Activated CD4-positive, alpha-beta T cell treated with anti-CD3 and anti-CD28 coated beads, Interleukin-2, amount 50 U/mL, for 16 hours (primary cell): ENCODE measurements at places on chromosomes 11 and 22.
A peak's percentile ranks its signal among the peaks of the same experiment; 100 is the strongest.

GRCh38 chr22:45617948-45618347 is 53.7 kb upstream of the ATXN10 start:
- no peak for DNase-seq

GRCh38 chr22:27880778-27881394 is 38.2 kb downstream of the PITPNB start:
- DNase-seq, result peak; percentile 51

DNA sequence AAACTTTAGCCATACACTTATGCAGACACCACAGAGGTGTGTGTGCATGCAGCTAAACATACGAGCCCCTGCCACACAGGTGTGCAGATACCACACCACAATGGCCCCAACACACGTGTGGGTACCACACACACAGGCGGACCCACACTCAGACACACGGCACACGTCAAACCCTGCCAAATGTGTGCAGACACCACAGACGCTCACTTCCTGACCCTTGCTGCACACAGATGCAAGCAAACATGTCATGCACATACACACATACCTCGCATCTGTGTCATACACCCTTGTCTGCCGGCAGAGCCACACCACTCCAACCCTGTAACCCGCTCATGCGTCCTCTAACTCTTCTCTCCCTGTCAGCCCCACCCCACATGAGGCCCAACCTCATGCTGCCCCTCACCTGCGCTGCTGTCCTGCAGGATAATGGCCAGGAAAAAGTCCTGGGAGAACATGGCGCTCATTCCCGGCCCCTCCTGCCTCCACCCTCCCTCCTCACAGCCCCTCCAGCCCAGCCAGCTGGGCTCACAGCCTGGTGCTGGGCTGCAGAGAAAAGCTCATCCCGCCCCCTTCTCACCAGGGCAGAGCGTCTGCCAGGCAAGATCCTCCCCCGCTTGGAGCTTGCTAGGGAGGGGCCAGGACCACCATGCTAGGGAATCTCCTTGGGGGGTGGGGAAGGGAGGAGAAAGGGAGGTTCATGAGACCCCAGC is 14.2 kb downstream of the SMPD1 start:
- no peak for DNase-seq

DNA sequence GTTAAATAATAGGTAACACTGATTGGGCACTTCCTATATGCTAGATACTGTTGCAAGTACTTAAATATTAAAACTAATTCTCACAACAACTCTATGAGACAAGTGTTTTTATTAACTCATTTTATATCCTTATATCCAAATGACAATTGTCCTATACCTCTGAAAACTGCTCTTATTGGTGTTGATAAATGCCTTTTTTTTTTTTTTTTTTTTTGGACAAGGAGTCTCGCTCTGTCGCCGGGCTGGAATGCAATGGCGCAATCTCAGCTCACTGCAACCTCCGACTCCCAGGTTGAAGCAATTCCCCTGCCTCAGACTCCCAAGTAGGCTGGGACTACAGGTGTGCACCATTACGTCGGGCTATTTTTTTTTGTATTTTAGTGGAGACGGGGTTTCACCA is 41.6 kb downstream of the MRTFA start:
- DNase-seq, result no peak

DNA sequence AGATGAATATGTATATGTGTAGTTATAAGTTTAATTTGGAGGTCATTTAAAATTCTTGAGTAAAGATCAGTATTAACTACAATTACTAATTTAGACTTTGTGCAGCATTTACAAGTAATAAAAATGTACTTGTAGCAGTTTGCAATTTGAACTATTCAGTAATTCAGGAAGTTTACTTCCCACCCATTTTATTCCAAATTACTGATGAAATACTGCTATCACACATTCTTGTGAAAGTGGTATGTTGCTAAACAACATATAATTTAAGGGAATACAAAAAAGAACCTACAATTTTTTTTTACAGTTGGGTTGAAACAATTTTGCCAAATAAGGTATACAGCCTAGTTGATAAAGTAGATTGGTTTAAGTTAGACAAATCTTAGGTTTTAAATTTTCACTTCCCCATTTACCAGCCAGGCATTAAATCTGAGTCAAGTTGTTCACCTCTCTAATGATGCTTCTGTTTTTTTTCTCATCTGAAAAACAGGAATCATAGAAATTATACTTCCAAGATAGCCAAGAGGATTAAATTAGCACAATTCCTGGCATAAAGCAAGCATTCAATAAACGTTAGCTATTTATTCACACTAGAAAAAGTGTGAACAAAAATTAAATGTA is 45.3 kb downstream of the ZBTB44 start:
- no peak for DNase-seq

DNA sequence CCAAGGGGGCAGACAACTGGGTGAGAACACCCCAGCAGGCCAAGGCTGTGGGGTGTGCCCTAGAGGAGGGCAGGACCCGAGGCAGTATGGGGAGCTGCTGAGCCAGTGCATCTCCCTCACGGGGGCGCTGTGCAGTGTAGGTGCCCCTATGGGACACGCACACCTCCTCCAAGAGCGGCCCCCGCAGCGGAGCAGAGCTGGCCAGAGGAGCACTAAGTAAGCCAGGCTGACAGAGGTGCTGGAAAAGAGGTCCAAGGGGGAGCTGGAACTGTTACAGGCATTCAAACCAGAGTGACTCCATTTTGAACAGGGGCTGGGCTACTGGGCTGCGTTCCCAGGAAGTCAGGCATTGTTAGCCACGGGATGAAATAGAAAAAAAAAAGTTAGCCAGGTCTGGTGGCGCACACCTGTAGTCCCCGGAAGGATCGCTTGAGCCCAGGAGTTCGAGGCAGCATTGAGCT is 41.8 kb downstream of the TST start:
- DNase-seq, result peak; percentile 71

DNA sequence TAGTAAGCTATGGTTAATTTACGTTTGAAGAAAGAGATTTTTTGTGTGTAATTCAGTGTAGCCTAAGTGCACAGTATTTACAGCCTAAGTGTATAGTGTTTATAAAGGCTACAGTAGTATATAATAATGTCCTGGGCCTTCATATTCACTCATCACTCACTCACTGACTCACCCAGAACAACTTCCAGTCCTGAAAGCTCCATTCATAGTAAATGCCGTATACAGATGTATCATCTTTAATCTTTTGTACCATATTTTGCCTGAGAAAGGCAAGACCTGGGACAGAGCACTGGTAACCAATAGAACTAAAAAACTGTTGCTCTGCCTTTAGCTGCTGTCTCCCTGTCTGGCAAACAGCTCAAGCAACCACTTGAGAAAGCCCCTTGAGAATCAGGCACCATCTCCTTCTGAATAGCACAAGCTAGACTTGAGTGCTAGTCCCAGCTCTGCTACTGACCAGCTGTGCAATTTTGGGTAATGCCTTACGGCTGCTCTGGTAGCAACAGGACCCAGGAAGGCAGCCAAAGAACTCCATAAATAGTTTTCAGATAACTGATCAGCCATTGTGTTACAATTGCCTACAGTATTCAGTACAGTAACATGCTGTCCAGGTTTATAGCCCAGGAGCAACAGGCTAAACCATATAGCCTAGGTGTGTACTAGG is 131.3 kb downstream of the KCNC1 start:
- DNase-seq, result no peak

DNA sequence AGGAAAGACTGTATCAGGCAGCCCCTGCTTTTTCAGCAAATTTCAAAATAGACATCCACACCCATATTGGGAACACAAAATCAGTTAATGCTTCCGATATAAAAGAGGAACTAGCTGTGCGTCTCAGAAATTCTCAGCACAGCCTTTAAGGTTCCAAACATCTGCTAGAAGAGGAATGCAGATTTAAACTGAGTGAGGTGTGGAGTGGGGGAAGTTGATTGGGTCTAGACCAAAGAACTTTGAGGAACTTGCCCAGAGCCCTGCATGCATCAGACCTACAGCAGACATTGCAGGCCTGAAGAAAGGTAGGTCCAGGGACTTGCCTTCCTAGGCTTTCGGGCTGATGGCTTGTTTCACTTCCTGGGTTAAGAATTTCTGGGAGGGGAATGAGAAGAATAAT is at the start of gene MS4A4A:
MS4A4A (plus strand) TSS at position 255 of the 400 bp plus-strand sequence; CDS start at position 265, 10 bp downstream.
- no peak for DNase-seq

- no peak for DNase-seq
Measured at GRCh38 chr11:47392546-47393162, 14.3 kb upstream of the SPI1 start.

DNA sequence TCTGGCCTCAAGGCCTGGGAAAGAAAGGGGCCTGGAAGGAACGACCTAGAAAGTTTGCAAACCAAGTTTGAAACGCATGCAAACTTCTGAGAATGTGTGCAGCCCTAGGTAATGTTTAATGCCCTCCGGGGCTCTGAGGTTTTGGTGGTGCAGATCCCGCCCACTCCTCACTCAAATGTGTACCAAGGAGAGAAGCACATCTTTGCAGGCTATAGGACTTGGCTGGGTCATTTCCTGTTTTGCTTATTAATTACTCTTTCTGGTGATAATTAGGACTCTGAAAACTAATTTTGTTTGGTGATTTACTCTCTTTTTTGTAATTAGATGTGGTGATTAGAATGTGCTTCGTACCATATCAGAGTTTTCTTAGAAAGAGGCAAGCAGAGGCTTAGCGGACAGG is 625.9 kb upstream of the CADM1 start:
- no peak for DNase-seq
